ENCODE measurements at places on chromosomes 4 and X.

- DNase-seq, result no peak
These were observed 953.4 kb downstream of the FAT4 start for GRCh38 chr4:126268106-126268505.

- peak; percentile 13 for DNase-seq
These were observed 568 bp downstream of the CHST7 start for GRCh38 chrX:46573892-46574773.

- no peak for DNase-seq
These were observed 54.2 kb upstream of the CLDN24 start for GRCh38 chr4:183376381-183376780.

GRCh38 chr4:309807-310206, 4.5 kb upstream of the ZNF732 start:
- DNase-seq, result no peak

GRCh38 chrX:51889851-51890250, 3.6 kb upstream of the MAGED1 start:
- no peak for DNase-seq

- DNase-seq, result no peak
These were observed 3.4 kb downstream of the HTT-AS start for GRCh38 chr4:3070709-3071500.

DNA sequence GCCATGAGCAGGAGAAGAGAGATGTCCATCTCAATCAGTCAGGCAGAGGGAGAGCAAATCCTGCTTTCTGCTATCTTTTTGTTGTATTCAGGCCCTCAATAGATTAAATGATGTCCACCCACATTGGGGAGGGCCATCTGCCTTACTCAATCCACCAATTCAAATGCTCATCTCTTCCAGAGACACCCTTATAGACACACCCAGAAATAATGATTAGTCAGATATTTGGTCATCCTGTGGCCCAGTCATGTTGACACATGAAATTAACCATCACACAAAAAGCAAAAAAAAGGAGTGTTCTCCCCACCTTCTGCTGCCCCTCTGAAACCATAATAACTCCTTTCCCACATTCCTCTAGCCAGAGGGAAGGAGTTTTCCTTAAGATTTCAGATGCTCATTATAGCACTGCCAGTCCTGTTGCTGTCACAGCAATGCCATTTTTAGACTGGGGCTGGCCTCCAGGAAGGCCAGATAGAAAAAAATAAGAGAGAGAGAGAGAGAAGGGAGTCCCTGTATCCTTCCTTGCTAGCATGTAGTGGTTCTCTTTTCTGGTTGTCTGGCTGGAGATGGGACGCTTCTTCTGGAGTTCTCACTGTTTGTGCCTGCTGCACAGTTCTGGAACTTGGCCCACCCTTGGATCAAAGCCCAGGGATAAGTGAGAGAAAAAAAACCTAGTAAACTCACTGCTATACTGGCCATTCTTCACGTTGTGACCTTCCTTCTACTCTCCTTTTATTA, 177.7 kb downstream of the RBM46 start:
- DNase-seq, result no peak

GRCh38 chrX:140821280-140821679, 111.7 kb downstream of the LINC00632 start:
- no peak for DNase-seq

- no peak for DNase-seq
These were observed 199.3 kb downstream of the BMPR1B start for GRCh38 chr4:94957030-94957429.

DNA sequence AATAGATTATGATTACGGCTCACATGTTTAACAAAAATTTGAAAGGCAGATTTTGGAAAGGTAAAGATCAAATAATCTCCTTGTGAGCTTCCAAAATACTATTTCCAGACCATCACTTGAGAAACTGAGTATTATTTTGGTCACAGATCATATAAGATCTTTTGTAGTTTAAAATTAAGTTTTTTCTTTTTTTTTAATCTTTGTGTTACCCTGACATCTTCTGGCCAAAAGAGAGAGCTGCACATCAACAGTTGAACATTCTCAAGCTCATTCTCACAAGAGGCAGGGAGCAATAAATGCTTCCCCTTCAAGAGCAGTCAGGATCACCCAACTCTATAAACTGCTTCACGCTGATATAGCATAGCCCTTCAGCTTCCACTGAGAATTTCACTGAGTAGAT, 15.9 kb downstream of the TMEM192 start:
- DNase-seq, result peak; percentile 1

DNA sequence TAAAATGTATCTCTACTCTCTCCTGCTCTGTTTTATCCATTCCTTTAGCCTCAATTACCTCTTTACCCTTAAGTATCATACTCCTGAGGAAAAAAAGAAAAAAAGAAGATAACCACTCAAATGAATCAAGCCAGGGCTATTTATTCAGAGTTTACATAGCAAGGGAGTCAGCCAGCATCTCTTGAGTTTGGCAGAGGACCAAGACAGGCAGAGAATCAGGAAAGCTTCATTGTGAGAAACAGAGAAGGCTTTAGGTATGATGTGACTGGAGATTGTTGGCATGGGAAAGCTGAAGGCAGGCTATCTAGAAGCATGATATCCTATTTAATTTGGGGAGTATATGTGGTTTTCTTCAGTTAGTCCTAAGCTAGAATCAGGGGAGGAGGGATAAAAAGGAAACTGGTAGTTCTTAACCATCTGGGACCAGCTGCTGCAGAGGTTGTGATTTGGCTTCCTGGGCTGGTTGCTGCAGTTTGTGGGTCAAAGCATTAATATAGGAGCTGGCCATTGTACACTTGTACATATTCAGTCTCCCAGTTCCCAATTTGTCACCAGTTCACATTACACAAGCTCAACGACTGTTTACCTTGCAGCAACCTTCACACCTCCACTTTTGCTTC, 11.2 kb downstream of the APELA start:
- no peak for DNase-seq

DNA sequence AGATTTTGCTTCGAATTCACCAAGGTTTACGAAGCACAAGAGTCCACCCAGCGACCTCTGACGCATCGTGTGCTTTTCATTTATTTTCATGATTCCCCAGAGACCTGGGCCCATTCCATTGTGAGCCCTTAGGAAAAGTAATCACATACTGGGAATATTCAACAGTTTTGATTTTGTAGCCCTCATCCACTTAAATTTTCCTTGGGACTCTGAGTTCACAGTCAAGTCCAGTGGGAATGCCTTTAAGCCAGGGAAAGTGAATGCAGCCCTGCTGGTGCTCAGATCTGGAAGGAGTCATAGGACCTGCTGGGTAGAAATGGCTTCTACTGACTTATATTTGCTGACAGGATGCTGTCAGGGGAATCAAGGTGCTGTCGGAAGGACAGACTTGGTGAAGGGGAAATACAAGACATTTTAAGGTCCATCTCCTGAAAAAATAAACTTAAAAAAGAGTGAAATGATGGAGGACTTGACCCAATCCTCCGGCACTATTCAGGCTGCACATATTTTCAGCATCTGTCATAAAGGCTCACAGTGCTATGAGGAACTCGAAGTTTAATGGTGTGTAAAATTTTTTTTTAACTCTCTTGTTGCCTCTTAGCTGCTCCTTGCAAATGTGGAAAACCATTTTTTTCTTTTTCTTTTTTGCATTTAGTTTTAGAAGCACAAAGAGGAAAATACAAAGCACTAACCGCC, 204.9 kb downstream of the MID1 start:
- DNase-seq, result no peak

DNA sequence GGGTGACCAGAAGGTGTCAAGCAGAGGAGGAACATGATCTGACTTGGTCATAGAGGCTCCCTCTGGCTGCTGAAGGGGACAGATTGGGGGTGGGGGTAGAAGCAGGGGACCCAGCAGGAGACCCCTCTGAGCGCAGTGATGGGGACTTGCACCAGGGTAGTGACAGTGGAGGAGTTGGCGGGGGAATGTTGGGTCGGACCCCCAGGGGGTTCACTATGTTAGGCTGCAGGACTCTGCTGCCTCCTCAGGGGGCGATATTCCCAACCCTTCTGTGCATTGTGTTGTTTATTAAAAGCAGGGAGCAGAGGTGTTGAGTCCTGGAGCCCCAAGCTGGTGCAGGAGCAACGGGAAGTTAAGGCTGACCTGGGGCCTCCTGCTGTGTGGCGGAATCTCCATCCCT, 8.8 kb downstream of the WDR13 start:
- no peak for DNase-seq

DNA sequence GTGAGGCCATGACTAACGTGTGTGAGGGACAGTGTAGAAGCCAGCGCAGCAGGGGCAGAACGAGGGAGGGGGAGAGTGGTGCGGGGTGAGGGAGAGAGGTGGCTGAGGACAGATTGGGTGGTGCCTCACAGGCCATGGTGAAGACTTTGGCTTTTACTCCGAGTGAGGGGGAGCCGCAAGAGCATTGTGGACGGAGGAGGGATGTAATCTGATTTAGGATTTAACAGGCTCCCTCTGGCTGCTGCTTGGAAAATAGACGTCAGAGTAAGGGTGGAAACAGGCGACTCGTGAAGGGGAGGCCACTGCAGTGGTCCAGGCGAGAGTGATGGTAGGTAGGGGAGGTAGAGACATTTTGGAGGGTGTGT, 13.0 kb downstream of the PPP1R3F start:
- no peak for DNase-seq

DNA sequence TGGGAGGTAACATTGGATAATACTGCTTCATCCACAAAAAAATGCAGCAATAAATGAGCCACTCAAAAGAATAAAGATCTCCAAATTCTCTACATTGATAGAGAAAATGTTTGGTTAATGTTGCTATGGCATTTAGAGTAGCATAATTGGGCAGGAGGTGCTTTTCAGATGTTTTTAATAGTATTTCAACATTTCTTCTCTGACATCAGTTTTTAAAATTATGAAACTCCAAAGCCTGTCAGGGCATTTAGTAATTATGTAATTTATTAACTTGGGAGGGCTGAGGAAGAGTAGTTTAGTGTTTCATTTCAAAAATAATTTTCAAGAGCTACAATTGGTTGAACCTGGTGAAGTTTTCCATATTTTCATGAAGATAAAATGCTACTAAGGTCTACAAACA, 211.3 kb upstream of the INTU start:
- DNase-seq, result no peak

DNA sequence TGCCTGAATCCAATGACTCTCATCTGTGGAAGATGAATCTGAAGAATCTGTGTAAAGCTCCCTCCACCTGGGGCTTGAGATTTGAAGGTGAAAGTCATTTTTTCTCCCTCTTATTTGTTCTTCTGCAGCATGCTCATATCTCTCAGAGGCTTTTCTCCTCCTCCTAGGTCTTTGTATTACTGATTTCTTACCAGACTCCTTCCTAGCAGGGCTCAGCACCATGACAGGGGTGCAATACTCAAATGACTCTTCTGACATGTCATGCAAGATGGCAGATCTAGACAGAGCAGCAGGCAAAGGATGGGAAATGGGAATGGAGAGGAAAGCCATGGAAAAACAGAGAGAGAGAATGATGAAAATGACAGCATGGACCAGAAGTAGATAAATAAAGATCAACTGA, 118.3 kb downstream of the TMA16 start:
- no peak for DNase-seq

DNA sequence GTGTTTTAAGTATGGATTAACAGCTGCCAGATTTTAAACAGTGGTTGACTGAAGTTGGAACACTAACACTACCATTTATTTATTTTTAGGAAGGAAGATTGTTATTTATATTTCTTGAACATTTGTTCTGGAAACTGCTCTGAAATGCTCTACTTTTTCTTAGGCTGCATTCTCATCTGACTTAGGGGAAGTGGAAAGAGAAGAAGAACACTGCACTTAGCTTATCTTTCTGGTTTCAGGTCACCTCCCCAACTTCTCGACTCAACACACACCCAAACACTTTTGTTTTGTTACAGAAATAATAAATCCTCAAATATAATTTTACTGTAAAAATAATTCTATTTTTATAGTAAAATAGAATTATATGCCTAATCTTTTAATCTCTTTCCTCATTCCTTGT, 18.6 kb downstream of the BLTP1 start:
- DNase-seq, result no peak

DNA sequence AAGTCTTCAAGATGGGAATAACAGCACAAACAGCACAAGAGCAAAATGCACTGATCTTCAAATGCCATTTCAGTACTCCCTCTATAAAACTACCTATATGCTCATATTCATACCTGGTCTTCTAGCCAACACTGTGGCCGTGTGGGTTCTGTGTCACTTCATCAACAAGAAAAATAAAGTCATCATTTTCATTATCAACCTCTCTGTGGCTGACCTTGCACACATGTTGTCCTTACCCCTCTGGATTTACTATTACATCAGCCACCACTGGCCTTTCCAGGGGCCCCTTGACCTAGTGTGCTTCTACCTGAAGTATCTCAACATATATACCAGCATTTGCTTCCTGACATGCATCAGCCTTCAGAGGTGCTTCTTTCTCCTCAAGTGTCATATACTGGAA, 59.6 kb upstream of the GPR174 start:
- no peak for DNase-seq

DNA sequence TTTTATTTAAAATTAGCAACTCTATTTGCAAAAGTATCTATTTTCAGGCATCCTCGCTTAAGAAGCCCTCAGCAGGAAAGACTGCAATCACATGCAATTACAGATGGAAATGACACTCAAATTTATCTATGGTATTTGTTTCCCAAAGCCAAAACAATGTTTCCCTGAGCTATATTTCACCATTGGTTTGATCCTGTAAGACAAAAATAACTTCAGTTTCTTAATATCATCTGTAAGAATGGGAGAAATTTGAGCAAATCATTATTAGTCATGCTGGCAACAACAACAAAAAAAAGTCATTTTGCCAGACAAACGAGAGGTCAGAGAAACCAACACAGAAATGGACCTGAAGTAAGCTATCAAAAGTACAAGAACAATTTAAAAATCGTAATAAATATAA, 204.1 kb downstream of the NR3C2 start:
- no peak for DNase-seq

DNA sequence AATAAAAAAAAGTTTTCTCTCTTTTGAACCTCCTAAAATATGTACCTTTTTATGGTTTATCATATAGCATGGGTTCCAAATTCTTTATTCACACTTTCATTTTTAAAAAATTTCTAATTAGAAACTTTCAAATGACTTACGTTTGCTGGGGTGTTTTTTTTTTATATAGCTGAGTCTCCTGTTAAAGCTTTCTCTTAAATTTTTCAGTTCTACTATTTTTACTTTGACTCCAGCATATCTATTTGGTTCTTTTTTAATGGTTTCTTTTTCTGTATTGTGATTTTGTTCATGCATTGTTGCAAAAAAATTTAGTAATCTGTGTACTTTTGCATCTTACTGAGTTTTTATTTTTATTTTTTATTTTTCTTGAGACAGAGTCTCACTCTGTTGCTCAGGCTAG, 22.3 kb downstream of the ZNF718 start:
- DNase-seq, result no peak

DNA sequence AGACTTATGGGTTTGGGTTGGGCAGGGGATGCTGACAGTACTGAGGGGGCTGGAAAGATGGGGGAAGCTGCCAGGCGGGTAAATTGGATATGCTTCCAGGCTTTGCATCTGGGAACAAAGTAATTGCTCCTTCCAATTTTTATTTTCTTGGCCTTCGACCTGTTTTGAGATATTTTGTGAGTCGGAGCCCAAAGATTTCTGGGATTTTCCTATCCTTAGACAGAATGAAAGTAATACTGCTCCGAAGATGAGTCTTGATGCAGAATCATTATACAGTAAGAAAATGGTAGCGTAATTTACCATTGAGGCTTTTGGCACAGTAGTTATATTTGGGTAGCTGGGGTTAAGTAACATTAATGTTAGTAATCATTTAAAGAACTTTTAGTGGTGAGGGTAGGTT, 1.4 kb downstream of the SMARCA5 start:
- DNase-seq, result no peak
